ENCODE measurements at places on chromosomes 16 and 17.

DNA sequence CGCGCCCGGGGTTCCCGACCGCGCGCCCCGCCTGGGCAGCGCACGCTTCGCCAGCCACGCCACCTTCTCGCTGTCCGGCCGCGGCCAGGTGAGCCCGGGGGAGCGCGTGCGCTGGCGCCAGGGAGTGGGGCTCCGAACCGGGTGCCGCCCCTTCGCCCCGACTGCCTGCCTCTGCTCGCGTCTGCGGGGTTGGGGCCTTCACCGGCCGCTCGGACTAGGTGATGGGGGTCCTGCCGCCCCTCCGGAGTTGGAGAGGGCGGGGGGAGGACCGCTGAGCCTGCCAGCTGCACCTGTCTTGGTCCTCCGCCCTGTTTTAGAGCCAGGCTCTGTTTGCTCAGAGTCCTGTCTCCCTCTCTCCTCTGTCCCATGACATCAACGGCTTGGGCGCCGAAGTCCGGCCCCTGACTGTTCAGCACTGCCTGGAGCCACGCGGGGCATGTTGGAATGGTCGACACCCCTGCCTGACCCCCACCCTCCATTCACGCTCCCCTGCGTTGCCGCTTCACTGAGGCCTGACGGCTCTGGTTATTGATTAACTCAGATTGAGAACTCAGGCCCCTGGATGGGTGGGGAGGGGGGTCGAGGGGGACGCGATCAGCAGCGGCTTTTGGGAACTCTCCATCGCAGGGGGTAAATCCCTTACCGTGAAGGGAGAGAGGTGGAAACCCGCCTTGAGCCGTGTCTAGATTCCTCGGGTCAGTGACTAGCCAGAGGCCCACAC is 748 bp downstream of the SMTNL2 start:
- no peak for DNase-seq

DNA sequence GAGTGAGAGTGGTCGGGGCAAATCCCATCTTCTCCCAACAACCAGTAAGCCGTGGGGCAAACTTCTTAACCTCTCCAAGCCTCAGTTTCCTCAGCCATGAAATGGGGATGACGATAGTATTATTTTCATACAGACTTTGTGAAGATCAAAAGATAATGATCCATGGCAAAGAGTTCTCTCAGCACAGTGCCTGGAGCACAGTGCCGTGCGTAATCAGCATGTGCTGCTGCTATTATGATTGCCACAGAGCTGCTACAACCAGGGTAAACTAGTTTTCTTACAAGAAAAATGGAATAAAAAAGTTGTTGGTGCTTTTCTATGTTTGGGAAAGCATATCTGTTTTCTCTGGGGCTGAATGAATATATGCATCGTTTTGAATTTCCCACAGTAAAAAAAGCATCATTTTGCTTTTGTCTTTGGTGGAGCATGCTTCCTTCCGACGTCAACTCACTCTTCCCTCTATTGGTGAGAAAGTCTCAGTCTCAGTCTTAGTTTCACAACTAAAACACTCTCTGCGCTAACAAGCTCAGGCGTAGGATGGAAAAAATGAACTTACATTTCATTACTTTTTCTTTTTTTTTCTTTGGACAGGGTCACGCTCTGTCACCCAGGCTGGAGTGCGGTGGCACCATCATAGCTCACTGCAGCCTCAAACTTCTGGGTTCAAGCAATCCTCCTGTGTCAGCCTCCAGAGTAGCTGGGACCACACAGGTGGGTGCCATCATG is 37.2 kb downstream of the CDK5R1 start:
- DNase-seq = no peak

- DNase-seq = no peak
Measured at GRCh38 chr17:33854596-33854995, 400.5 kb upstream of the CCL2 start.

DNA sequence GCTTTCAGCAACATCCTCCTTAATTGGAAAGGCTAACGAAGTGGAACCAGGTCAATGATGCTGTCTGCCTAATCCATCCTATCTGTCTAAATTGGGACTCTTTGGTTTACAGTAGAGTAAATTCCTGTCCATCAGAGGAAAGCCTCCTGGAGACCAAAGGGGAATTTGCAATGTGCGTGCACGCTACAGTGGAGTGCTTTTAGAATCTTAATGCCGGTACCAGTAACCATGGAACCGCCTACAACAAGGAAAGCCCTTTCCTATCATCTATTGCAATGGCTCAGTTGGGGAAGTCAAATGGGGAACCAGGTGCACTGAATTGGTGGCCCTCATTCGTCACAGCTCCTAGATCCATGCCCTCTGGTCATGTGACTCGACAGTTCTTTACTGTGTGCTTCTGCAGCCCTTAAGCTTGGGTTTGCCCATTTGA is 110.1 kb downstream of the XYLT1 start:
- DNase-seq = no peak

- no peak for DNase-seq
Measured at GRCh38 chr17:61048376-61049106, 351.1 kb upstream of the TBX2 start.

- no peak for DNase-seq
Measured at GRCh38 chr16:54506741-54507500, 220.3 kb upstream of the IRX3 start.

All from bone marrow (tissue), 2 donors.